ENCODE measurements at places on chromosomes 12 and 14. TPM values are rescaled to one million over a fixed set of nuclear protein-coding genes. Genes with fewer than 3 reads are reported as not detected.
A peak's percentile ranks its signal among the peaks of the same experiment; 100 is the strongest.

The HEATR5A gene
- 14.9 TPM for total RNA-seq

The ANG gene
- total RNA-seq: 7.1 TPM

The PDE3A gene
- not detected for total RNA-seq

The SARNP gene
- total RNA-seq: 272 TPM

The WNT1 gene
- total RNA-seq: not detected

The VRTN gene
- not detected for total RNA-seq

The SLC11A2 gene
- total RNA-seq: 24.6 TPM

The HOXC10 gene
- total RNA-seq: 48.6 TPM

The TAS2R20 gene
- 0.61 TPM for total RNA-seq

The GYS2 gene
- not detected for total RNA-seq

The P2RX2 gene
- 0.17 TPM for total RNA-seq

The ARHGEF40 gene
- total RNA-seq: 50.3 TPM

The DNAJC22 gene
- 3.2 TPM for total RNA-seq

The OR4L1 gene
- not detected for total RNA-seq

The KLRB1 gene
- total RNA-seq: not detected

DNA sequence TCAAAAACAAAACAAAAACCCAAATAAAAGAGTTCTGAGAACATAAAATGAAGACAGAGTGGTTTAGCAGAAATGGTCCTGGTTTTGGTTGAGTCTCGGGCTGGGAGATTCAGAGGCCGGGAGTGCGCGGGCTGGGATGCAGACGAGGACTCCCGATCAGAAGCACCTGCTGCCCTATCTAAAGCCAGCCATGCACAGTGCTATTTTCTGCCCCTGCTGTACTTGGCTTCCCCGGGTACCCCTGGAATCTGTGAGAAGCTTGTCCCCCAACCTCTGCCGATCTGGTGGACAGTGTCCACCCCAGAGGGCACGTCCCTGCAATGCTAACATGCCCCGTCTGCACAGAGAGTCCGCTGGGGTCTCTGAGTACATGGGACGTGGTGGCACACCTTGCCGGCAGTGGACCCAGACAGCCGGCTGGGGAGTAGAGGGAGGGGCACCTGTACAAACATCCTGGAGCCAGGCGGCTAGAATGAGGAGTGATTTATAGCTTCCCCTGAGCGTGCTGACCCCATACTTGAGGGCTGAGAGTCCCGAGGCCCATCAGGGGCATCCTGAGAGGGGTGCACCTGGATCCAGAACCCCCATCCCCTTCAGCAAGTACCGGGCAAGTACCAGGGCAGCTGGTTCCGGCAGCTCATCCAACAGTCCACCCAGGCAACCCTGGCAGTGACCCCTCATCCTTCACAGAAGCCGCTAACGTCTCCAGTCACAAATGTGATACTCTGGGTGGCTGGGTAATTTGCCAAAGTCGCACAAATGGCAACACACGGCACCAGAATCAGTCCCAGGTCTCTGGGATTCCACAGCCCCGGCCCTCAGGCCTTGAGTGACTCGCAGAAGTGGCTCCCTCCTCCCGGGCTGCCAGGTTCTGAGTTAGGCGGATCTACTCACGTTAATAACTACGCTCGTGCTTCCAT, 37.1 kb downstream of the CHGA start:
- no peak for DNase-seq

- DNase-seq: no peak
Observed at GRCh38 chr12:110498984-110499706, 2.8 kb downstream of the VPS29 start.

- peak; percentile 24 for DNase-seq
Observed at GRCh38 chr14:67111022-67111421, 78.2 kb upstream of the GARIN2 start.

- DNase-seq: peak; percentile 32
Observed at GRCh38 chr12:69649529-69649928, 38.8 kb upstream of the LRRC10 start.

- no peak for DNase-seq
Observed at GRCh38 chr12:59100585-59100984, 180.3 kb upstream of the LRIG3 start.

DNA sequence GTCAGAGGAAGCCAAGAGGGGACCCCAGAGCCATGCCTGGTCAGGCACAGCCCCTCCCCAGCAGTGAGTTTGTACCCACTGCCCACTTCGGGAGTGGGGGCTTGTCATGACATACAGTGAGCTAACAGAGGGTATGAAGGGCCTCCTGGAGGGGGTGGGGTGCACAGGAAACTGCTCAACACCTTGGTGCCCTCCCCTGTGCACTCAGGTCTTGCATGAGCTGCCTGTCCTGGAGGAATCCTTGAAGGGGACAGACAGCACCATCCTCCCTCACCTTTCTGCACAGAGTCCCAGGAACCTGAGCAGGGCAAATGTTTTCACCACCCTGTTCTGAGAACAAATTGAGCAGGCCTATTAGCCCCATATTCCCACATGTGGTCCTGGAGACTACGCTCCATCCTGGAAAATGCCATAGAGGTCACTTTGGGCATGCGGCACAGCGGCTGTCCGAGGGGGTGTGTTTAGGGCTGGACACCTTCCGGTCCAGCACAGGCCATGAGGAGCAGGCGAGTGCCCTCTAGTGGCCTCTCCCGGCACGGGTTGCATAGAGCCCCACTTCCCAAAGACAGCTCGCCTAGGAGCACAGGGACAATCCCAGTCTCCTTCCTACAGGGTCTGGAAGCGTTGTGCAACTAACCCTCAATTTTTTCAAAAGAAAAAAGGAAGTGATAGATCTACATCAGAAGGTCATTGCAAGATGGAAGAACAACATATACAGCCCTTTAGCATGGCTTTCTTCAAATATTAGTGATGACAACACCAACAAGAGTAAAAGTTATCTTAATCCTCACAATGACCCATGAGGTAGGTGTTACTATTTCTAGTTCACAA, 31.9 kb upstream of the ZFP36L1 start:
- DNase-seq: peak; percentile 62

DNA sequence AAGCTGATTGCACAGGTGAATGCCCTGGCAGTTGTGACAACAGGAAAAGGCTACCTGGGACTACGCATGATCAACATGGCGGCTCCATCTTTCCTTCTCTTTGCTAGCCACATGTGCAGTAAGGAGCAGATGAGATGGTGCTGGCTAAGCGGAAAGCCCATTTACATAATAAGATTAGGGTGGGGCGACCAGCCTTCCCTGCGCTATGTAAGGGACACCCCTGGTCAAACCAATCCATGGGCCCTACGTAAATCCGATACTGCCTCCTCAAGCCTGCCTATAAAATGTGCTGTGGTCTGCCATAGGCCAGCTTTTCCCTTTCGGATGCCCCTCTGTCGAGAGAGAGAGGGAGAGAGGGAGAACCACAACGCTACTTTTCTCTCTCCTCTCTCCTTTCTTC, 31.0 kb upstream of the BTG1 start:
- DNase-seq: no peak

- no peak for DNase-seq
Observed at GRCh38 chr12:60349232-60349978, 753.6 kb downstream of the SLC16A7 start.

DNA sequence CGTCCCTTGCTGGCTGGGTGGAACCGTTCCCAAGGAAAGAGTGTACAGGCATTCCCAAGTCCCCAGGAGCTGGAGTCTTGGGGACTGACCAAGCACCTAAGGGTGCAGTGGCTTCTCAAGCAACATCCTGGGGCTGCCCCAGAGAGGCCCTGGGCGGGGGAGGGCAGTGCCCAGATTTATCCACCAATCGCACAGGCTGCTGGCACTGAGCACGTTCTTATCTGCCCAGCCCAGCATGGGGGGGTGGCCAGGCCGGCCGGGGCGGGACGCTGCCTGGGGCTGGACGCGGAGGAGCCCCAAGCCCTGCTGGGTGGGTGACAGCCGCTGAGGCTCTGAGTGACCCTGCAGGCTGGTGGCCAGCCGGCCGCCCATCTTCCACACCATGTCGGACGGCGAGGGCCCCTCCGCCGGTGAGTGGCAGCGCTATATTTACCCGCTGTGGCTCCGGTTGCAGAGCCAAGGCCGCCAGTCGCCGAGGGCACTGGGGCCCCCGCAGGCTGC, 53.4 kb downstream of the CYP46A1 start:
- no peak for DNase-seq

- DNase-seq: peak; percentile 42
Observed at GRCh38 chr12:122024132-122024785, 2.6 kb downstream of the BCL7A start.

- peak; percentile 88 for DNase-seq
Observed at GRCh38 chr12:93733358-93733757, 56.2 kb downstream of the CRADD start.

GRCh38 chr14:82776958-82777357, 1243.3 kb upstream of the SEL1L start:
- DNase-seq: no peak

DNA sequence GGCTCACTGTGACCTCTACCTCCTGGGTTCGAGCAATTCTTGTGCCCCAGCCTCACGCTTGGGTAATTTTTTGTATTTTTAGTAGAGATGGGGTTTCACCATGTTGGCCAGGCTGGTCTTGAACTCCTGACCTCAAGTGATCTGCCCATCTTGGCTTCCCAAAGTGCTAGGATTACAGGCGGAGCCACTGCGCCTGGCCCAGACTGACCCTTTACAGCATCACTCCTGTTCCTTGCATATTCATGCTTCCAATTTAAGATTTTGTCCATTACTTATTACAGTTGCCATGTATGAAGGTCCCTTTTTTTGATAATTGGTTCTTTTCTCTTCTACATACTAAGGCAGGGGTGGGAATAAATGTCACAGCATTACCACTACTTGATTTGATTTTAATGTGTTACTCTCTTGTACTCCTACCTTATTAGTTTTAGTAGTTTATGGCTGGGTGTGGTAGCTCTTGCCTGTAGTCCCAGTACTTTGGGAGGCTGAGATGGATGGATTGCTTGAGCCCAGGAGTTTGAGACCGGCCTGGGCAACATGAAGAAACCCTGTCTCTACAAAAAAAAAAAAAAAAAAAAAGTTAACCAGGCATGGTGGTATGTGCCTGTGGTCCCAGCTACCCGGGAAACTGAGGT, 46.9 kb downstream of the ADIPOR2 start:
- no peak for DNase-seq

GRCh38 chr12:15439459-15439858, 117.2 kb downstream of the PTPRO start:
- no peak for DNase-seq

- DNase-seq: no peak
Observed at GRCh38 chr14:31057035-31057434, 30.9 kb upstream of the STRN3 start.

GRCh38 chr14:85413836-85414526, 116.0 kb upstream of the FLRT2 start:
- no peak for DNase-seq

GRCh38 chr12:7292300-7292699, 11.6 kb upstream of the ACSM4 start:
- DNase-seq: no peak

- DNase-seq: no peak
Observed at GRCh38 chr14:32367516-32367915, 38.4 kb downstream of the AKAP6 start.

GRCh38 chr12:119589097-119589496, 4.5 kb upstream of the TMEM233 start:
- DNase-seq: no peak

- DNase-seq: no peak
Observed at GRCh38 chr12:42584651-42585111, 4.9 kb downstream of the PRICKLE1 start.

DNA sequence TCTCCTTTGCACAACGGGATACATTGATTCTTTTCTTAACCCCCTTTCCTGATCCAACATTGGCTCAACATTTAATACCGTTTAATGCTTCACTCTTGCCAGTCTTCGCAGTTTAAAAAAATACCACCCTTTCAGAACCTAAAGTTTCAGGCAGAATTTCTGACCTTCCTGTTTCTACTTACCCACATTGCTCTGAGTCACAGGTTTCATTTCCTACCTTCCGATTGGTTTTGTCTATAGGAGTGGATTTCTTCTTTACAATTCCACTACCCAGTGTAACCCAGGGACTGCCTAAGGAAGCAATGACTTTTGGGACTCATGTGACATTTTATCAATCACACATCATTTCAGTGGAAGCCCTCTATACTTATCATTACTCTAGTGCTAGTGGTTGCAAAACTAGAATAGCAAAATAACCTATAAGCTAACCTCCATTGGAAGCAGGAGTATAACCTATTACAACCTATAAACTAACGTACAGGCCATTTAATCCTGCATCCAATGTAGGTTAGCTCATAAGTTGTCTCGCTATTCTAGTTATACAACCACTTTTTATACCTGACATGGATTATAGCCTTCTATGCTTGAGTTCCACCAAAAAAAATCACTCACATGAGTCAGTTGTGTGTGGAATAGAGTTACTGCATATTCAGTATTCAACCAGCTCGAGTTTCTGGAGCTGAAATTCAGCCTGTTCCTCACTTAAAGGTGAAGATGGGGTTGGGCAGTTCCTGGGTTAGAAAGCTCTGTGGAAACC, 64.9 kb upstream of the KITLG start:
- no peak for DNase-seq

DNA sequence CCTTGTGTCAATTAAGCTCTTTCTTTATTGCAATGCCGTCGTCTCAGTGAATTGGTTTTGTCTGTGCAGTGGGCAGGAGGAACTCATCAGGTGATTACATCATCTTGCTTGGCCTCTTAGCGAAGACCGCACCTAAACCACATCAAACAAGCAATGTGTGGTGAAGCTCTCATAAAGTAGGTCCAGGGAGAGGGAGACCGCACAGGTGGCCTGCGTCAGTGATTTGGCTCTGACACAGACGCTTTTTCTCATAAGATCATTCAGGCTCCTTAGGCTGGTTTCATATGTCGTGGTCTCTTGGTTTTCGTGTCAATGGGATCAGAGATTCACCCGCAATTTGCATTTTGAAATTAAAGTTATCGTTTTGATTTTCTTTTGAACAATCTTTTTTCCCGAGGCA, 6.7 kb upstream of the TESC start:
- DNase-seq: no peak

DNA sequence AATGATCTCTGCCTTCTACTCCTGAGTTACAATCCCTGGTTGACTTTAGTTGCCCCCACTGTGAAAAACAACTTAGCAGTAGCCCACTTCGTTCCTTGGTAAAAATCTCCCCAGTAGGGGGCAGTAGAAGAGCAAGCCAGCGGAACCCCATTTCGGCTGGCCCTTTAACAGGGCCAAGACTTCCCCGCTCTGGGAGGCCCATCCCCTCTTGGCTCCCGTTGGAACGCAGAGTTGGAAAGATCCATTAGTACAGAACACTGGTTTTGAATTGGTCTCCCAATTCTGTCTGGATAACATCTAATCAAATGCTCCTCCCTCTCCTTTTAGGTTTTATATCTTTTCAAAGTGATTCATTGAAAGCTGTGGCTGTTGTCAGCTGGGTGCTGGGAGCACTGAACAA, 1133.3 kb downstream of the BCL11B start:
- no peak for DNase-seq

Measured in G401 (cell line).